T47D (cell line): ENCODE measurements at places on chromosomes 2 and 18.

GRCh38 chr2:183195998-183196409 is 71.8 kb downstream of the NUP35 start:
- DNase-seq: no peak

- no peak for DNase-seq
Measured at GRCh38 chr2:10772868-10773215, 39.7 kb downstream of the PDIA6 start.

GRCh38 chr2:129058981-129059380 is 740.3 kb upstream of the HS6ST1 start:
- DNase-seq: peak; percentile 26

GRCh38 chr2:203629699-203630098 is 76.7 kb upstream of the CD28 start:
- DNase-seq: no peak

GRCh38 chr2:28893488-28893887 is 979 bp upstream of the WDR43 start:
- no peak for DNase-seq

DNA sequence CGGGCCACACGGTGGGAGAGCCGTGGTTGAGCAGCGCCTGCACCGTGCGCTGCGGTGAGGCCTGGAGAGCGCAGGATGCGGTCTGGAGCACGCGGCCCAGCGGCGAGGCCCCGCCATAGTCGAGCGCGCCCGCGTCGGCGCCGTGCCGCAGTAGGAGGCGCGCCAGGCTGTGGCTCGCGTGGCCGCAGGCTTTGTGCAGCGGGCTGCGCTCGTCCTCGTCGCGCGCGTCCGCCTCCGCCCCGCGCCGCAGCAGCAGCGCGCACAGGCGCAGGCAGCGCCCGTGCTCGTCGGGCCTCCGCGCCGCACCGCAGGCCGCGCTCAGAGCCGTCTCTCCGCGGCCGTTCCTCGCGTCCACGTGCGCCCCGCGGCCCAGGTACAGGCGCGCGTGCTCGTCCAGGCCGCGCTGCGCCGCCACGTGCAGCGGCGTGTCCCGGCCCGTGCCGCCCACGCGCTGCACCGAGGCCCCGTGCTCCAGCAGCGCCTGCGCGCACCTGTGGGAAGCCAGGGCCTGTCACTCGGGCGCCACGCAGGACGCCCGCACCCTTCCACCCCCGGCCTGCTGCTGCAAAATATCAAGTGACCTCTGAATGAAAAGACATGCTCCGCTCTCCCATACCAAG is 46.3 kb upstream of the GBX2 start:
- no peak for DNase-seq

GRCh38 chr18:48161191-48161910 is 230.9 kb upstream of the SMAD2 start:
- peak; percentile 66 for DNase-seq

DNA sequence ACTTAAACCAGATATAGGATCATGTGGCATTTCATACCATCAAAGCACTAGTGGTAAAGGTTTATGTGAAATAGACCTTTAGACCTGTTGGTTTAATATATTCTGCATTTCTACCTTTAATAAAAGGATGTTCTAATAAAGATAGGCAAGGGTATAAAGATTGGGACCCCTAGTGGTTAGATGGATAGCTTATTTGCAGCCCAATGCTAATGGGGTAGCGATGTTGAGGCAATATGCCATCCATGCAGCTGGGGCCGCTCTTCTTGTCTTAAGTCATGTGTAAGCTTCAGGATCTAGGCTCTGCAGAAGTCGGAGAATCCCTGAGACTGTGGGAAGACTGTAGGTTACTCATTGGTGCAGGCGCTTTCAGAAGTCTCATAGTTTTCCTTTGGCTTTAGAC is 114.9 kb downstream of the ICOS start:
- DNase-seq: no peak

- DNase-seq: no peak
Measured at GRCh38 chr2:98871506-98871905, 64.5 kb downstream of the CRACDL start.

DNA sequence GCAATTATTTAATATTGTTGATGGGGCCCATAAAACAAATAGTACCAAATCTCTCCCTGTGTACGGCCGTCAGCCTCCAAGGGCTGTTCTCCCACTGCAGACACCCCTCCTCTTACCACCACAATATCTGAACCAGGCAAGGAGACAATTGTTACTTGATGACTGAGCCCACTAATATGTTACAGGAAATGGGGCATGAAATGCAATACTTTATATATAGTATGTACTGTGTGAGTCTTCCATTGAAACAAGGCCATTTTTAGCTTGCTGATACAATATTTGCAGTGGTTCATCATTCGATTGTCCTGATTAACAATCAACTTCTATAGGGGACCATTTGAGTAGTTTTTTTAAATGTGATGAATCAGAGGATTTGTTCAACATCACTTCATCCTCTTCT is 307.3 kb downstream of the GBX2 start:
- DNase-seq: no peak

- no peak for DNase-seq
Measured at GRCh38 chr18:22723773-22724172, 209.4 kb upstream of the RBBP8 start.

- DNase-seq: no peak
Measured at GRCh38 chr2:109098251-109098920, 30.6 kb upstream of the SH3RF3 start.

- peak; percentile 68 for DNase-seq
Measured at GRCh38 chr18:58669731-58670378, 1.4 kb upstream of the MALT1 start.

DNA sequence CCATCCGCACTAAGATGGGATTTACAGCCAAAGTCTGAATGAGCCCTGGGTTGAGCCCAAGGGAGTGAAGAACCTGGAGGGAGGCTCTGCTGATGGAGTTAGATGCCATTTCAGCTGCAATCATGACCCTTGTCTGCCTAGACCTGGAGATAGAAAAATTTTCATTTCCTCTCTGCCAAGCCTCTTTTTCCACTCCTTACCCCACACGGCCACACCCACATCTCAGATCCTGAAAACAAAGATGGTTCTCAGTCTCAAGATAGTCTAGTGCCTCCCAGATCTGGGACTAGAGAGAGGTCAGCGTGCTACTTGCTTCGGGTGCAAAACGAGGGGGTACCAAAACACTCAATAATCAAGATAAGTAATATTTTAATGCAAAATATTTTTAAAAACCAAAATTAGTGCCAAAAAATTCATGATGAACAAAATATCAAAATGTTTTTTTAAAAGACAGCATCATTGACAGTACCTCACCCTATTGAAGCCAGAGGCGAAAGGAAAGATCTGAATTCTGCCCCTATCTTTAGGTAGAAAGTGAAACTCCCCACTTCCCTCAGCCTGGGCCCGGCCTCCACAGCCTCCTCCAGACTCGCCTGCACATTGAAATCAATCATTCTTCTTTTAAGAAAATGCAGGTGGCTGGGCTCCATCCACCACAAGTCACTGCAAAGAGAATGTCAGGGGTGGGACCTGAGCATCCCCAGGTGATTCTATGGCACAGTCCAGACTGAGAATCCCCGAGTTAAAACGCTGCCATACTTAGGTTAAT is 57.8 kb upstream of the GPR45 start:
- DNase-seq: no peak

DNA sequence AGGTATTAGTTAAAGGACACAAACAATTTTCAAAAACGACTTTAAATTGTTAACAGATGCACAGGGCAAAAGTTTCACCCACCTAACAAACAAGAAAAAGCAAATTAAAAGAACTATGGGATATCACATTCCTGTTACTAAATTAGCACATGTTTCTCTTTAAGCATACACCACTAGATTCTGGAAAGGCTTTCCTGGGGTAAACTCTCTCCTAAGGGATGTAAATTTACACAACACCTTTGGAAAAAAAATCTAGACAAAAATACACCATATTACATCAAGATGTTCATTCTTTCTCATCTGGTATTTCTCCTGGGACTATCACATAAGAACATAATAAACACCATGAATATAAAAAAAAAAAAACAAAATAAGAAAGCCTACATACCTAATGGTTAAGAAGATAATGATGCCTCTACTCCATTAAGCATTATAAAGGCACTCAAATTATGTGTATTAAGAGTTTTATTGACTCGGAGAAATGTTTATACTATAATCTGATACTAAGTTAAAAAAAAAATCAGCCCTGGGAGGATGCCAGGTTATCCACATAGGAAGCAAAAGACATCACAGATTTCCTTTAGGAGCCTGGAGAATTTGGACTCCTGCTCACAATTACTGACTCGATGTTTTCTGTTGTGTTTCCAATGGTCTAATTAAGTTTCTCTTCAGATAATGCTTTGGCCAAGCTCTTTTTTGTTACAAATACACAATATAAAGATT is 82.8 kb upstream of the AFF3 start:
- no peak for DNase-seq

GRCh38 chr2:104040771-104041170 is 813.1 kb upstream of the POU3F3 start:
- no peak for DNase-seq

DNA sequence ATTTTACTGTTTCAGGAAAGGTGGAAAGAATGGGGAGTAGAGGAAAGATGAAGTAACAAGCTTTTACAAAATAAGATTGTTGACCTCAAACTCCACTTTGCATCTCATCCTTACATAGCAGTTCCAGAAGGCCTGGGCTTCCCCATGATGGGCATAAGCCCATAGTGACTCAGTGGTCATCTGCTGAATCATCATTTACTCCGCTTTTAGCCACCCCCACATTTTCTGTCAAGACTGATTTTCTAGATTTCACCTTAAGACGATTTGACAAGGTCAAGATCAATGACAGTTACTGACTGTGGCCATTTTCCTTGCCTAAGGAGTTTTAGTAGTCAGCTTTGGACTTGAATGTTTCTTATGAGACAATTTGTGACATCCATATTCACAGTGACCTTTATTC is 49.4 kb downstream of the PLEKHM3 start:
- no peak for DNase-seq
